Stimulated activated CD4-positive, alpha-beta T cell treated with anti-CD3 and anti-CD28 coated beads, Interleukin-1b, Interleukin-23, amount 100 ng/mL, for 4 hours (primary cell): ENCODE measurements at places on chromosomes 6 and 20.

GRCh38 chr6:155635416-155635815 lies 179.8 kb upstream of the NOX3 start:
- DNase-seq: no peak

DNA sequence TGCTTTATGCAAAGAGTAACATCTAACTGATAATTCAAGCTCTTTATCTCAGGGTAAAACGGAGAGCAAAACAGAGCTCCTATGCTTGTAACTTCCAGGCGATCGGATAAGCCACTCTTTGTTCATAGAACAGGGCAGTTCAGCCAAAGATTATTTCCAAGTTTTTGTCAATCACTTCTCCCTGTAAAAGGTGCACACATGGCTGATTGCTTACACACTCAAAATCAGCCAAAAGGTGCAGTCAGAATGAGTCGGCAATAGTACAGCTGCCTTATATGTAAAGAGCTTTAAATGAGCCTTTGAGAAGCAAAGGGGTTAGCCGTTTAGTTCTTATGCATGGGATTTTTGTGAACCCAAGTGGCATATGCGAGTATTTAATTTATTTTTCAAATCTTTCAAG lies 449.6 kb upstream of the POU3F2 start:
- DNase-seq: no peak

- no peak for DNase-seq
These were observed 54.8 kb downstream of the PHACTR2 start for GRCh38 chr6:143732536-143732935.

GRCh38 chr6:39902786-39903465 lies 31.3 kb downstream of the MOCS1 start:
- no peak for DNase-seq

GRCh38 chr6:112802144-112802543 lies 455.0 kb downstream of the RFPL4B start:
- no peak for DNase-seq

DNA sequence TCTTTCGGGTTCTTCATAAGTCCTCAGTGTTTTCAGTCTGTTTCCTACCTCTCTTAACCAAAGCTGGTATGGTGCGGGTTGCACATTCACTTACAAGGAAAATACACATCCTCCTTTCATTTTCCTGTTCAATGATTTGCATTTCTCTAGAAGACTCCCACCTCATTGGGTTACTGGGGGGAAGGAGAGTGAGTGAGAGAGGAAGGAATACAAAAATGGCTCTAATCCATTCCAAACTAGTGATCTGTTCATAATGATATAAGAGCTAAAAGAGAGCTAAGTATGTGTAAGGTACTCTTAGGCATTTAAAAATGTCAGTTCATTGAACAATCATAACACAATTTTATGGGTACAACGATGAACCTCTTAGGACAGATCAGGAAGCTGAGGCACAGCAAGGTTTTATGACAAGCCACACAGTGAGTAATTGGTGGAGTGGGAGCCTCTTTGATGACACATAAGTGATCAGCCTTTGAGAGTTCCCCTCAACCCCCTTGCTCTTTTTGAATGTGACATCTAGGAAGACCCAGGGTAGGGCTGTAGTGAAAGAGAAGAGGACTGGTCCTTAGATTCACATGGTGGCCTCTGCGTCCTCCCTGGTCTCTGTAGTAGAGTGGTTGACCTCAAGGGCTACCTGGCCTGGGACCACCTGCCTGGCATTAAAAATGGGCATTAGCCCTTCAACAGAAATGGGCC lies 328.4 kb upstream of the SOX4 start:
- DNase-seq: no peak

GRCh38 chr20:21272679-21273078 lies 30.5 kb upstream of the XRN2 start:
- no peak for DNase-seq

DNA sequence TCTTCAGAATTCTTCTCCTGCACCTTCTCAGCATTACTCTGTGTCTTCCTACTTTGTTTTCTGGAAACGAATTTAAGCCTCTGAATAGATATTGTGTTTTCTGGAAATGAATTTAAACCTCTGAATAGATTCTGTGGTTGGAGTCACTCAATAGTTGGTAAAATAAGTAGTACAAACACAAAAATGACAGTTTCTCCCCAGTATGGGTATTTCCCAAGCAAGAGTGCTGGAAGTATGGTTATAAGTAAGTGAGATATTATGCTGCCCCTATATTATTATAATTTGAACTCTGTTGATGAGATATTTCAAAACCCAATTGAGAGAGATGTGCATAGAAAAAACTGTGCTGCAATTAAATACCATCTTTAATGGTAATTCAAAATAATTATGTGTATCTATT lies 94.9 kb downstream of the TINAG start:
- no peak for DNase-seq

DNA sequence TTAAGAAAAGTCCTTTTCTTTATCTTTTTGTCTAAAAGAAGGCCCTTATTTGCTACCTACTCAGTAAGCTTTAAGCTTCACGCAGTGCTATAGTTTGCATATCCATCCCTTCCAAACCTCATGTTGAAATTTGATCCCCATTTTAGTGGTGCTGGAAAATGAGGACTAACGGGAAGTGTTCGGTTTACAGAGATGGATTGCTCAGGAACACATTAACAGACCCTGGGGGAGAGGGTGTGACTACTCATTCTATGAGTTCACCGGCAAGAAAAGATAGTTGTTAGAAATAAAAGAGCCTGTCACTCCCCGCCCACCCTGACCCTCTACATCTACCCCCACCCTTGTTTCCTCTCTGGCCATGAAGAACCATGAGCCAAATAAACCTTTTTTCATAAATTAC lies 546.2 kb downstream of the MEI4 start:
- no peak for DNase-seq
